ENCODE measurements at places on chromosomes 3 and 15.
A peak's percentile ranks its signal among the peaks of the same experiment; 100 is the strongest.

GRCh38 chr3:64073158-64073761 lies 50.0 kb upstream of the PSMD6 start:
- peak; percentile 56 for DNase-seq

- DNase-seq: no peak
These were observed 160.1 kb downstream of the RSRC1 start for GRCh38 chr3:158269942-158270341.

GRCh38 chr3:69409831-69410230 lies 23.9 kb upstream of the FRMD4B start:
- DNase-seq: no peak

DNA sequence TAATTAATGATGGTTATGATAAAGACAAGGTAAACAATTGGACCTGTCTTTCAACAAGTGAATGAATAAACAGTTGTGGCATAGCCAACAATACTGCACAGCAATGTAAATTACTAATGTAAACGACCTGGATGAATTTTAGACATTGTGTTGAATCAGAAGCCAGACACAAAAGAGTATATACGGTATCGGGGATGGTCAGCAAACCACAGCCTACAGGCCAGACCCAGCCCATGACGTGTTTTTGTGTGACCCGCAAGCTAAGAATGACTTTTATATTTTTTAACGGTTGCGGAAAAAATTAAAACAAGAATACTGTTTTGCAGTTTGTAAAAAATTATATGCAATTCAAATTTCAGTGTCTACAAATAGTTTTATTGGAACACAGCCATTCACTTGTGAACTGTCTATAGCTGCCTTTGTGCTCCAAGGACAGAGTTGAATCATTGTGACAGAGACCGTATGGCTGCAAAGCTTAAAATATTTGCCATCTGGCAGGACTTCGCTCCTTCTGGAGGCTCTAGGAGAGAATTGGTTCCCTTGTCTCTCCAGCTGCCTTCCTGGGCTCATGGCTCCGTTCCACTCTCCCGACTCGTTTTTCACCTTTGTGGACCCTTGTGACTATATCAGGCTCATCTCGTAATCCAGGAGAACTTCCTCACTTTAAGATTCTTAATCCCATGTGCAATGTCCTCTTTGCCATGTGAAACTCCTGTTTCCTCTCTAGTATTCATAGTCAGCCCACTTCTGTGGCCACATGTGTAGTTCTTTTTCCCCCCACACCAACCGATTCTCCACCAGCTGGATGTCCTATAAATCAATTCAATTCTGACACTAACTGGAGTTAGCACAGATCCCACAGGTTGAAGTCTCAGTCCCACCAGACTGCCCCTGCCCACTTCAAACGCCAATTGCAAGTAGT lies 72.7 kb downstream of the CMTM8 start:
- DNase-seq: peak; percentile 67

- DNase-seq: no peak
These were observed 140.6 kb upstream of the BHLHE40 start for GRCh38 chr3:4838621-4839022.

DNA sequence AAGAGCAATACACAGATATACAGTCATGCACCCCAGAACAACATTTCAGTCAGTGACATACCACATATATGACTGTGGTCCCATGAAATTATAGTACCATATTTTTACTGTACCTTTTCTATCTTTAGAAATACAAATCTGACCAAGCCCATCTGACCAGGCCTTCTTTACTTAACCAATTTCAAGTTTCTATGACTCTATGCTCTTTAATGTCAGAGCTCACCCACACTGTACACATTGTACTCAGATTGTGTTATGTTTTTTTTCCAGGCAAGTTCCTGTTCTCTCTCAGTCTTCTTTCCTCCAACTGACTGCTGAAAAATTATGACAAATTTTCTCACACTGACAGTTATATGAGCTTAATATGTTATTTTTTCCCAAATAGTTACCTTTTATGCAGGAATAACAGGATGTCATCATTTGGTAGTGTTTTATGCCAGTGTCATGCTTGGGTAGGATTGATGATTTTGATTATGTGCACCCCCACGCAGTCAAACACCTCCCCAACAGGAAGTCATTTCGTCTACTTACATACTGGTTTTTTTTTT lies 8.0 kb upstream of the CBLB start:
- DNase-seq: no peak

DNA sequence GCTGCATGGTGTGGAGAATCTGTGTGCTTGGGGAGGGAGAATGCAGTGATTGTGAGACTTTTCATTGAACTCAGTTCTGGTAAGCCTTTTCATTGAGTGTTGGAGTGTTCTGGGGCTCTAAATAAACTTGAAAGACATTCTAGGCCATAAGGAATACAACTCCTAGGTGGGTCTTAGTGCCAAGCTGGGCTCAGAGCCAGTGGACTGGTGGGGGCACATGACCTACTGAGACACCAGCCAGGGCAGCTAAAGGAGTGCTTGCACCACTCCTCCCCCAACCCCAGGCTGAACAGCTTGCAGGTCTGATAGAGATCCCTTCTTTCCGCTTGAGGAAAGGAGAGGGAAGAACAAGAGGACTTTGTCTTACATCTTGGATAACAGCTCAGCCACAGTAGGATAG lies 21.7 kb upstream of the KPNA4 start:
- peak; percentile 37 for DNase-seq

GRCh38 chr3:133428552-133428951 lies 28.7 kb downstream of the BFSP2 start:
- no peak for DNase-seq

DNA sequence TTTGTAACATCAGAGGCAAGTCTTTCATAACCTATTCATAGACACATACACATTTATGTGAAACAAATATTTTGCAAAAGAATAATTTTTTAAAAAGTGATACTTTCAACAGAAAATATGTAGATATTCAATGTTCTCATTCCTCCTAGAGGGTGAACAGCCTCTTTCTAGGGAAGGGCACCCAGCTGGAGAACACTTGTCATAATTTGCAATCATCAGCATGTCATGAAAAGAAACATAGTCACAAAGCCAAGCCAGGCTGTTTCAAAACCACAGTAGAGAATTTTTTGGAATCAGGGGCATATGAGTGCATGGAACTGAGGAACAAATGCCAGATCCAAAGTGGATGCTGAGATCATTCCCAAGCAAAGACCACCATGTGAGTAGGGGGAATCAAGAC lies 406.9 kb upstream of the ADAMTS9 start:
- no peak for DNase-seq

DNA sequence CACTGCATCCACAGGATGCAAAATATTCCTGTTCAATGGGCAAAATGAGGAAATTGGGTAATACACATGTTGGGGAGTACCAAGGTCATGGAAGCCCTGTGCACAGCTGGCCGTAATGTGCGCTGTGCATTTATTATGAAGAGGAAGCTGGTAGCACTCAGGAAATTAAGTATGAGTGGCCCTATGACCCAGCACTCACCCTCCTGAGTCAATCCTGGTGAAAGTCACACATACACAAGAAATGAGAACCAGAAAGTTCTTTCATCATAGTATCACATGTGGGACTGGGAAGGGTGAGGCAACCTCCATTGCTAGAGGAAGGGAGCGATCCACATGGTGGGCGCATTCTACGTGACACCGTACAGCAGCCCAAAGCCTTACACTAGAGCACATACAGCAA lies 11.4 kb upstream of the PRR20G start:
- no peak for DNase-seq

DNA sequence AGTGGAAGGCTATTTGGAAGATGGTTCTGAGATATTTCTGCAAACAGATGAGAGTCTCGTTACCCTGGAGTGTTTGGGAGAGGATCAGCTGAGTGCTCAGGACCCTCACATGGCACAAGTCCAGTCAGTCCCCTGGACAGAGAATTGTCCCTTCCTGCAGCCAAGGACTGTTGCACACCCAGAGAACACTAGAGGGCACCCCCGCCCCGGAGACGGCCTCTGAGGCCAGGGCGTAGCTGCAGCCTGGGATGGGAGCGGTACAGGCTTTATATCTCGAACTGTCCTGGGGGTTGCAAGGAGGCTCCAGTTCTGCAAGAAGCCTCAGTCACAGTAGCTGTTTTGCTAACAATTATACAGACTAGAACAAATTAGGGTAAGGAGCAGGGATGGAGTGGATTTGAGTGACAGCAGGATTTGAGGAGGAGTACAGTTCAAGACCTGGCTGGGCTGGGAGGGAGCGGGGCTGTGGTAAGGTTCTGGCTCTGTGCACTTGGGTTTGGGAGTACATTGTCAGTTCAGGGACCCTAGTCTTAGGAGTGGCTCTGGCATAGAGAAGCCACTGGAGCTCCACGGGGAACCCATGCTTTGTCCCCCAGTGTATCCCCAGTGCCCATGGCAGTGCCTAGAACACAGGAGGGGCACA lies 67.6 kb upstream of the HACD2 start:
- peak; percentile 79 for DNase-seq

- DNase-seq: no peak
These were observed 34.4 kb upstream of the HCN4 start for GRCh38 chr15:73403171-73403570.

DNA sequence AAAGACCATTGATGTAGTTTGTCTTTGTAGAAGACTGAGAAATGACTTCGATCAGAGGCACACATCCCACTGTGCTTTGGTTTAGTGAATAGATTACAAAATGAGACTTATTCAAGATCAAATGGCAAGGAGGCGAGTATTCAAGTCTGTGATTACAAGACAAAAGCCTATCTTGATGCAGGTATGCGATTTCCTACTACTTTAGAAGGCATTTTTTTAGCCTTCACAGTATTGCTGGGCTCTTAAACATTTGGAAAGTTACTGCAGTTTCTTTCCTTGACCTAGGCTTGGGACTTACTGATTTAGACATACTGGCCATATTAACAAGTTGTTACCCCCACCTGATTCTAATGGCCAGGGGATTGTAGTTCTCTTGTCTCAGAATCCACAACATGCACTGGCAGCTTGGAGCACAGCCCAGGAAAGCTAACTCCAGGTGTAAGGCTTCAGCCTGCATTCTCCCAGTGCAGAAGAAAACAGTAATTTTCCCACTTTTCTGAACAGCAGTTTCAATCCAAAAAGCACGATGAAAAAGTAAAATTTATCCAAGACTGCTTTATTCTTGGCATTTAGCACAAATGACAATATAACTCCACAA lies 311.6 kb downstream of the EPHA6 start:
- DNase-seq: no peak

DNA sequence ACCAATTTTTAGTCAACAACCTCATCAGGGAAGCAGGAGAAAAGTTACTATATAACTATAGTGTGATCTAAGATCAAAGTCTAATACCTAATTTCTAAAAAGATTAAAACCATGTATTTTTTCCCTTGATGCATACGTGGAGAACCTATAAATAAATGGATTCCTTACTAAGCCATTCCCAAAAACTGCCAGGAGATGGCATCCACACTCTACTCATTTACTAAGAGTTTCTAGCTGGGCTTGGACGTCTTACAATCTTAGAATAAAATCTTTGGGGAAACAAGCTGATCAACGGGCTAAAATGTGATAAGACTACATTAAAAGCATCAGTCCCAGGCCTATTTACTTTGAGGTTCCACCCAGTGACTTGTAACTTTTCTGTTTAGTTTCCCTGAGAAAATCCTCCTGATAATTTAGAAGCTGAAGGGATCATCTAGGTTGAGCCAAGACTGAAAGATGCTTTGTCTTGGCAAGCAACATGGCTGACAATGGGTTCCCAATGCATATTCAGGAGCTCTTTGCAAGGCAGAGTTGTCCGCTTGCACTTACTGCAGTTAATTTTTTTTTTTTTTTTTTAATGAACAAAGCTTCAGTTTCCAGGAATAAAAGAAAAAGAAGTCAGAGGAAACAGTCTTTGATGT lies 85.5 kb upstream of the FGF12 start:
- no peak for DNase-seq

DNA sequence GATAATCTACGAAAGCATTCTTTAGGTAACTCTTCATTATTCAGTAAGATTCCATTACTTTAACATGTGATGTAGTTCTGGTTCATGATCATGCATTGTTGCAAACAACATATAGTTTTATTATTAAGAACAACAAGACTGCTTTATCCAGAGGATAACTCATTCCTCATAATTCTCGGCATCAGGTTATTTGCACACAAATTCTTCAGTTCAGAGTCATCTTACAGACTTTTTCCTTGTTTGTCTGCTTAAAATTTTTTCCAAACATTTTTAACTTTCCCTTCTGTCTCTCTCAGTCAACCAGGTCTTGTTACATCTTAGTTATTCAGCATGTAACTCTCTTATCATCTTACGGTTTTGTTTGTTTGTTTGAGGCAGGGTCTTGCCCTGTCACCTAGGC lies 60.1 kb downstream of the VGLL3 start:
- DNase-seq: no peak

DNA sequence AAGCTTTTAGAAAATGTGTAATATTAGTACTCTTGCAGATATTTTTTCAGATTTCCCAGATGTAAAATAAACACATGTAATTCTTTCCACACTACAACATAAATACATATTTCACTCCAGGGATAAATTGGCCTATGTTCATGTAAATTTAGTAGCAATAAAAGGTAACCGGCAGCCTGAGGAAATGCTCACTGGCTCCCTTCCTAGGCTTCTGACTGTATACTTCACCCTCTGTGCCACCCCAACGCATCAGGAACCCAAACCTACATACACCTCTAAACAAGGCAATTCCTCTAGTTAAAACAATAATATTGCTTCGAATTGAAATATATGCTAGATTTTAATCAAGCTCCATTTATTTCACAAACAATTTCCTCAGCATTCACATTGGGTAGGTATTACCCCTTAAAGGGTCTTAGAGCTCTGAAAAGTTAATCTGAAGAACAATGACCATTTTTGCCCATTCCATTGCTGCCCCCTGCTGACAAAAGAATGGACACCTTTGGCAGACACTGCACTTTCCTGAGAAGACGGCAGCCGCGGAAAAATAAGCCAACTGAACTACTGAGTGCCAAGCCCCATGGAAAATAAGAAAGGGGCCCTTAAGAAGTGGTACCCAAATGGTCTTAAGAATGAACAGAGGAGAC lies 212.5 kb downstream of the OSBPL10 start:
- DNase-seq: no peak

DNA sequence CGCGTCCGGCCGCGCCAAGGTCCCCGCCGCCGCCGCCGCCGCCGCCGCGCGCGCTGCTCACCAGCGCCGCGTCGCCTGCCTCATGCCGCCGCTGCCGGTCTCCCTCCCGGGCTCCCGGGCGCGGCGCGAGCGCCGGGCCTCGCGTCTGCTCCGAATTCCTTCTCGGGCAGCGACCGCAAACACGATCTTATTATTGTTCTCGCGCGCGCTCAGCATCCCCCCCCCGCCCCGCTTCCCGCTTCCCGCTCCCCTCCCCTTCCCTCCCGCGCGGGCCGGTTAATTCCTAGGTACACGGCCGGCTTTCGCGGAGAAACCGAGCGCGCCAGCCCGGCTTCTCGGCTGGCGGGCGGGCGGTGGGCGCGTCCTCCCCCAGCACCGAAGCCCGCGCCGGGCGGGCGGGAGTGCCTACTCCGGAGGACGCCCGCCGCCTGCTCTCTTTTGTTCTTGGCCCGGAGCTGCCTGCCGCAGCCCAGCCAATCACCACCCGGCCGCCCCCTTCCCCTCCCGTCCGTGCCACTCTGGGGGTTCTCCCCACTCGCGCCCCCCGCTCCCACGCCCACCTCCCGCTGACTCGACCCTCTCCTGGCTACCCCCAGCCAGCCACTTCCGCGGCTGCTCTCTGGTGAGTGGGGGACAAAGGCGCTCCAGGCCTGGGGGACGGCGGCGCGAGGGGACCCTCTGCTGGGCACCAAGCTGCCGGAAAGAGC lies at the start of gene HDGFL3:
HDGFL3 (minus strand) TSS at position 164 of the 707 bp plus-strand sequence. CDS start 409 bp downstream, outside the sequence.
- no peak for DNase-seq

Measured in DMS 273 treated with DMSO at 0.1 percent for 48 hours (cell line).